ENCODE measurements at places on chromosomes 12 and 14.

GRCh38 chr14:91277546-91278382 lies 33.3 kb upstream of the GPR68 start:
- no peak overlapping the region for H3K4me3 ChIP-seq
- no peak overlapping the region for H3K27ac ChIP-seq
- DNase-seq: no peak
- no peaks in the 10 kb centered on the region for H3K4me1 ChIP-seq
- H3K27me3 ChIP-seq: no peaks in the 10 kb centered on the region

- H3K4me1 ChIP-seq: no peaks in the 10 kb centered on the region
- H3K4me3 ChIP-seq: no peak overlapping the region
- no peak for DNase-seq
- peak overlapping the region; percentile 39 for H3K27ac ChIP-seq
These were observed 23.4 kb downstream of the RNF10 start for GRCh38 chr12:120557589-120557988.

- H3K27me3 ChIP-seq: no peaks in the 10 kb centered on the region
- H3K4me1 ChIP-seq: peaks cover 49% of the 10 kb centered on the region
- H3K36me3 ChIP-seq: no peaks in the 10 kb centered on the region
- peak overlapping the region; percentile 79 for H3K27ac ChIP-seq
- DNase-seq: no peak
- H3K4me3 ChIP-seq: peak overlapping the region; percentile 92
These were observed 1.7 kb downstream of the NCOR2 start for GRCh38 chr12:124565656-124566160.

DNA sequence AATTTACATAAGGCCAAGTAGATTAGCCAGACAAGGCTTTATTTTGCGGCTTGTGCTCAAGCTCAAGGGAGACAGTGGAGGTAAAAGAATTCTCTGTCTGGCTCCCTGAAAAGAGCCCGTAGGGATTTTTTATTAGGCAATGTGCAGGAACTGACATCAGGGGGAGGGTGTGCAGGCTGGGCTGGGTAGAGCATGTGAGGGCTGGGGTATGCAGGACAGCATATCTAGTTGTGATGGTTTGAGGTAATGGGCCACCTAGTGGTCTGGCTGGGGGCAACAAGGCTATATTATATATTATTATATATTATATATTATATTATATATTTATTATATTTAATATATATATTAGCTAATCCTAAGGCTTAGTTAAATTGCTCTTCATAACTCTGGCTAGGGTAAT lies 102.1 kb downstream of the TMEM117 start:
- H3K27ac ChIP-seq: no peak overlapping the region
- DNase-seq: no peak
- no peaks in the 10 kb centered on the region for H3K27me3 ChIP-seq
- no peaks in the 10 kb centered on the region for H3K4me1 ChIP-seq

- H3K36me3 ChIP-seq: no peaks in the 10 kb centered on the region
- H3K27me3 ChIP-seq: peaks cover 69% of the 10 kb centered on the region
- DNase-seq: no peak
- peak overlapping the region; percentile 89 for H3K4me3 ChIP-seq
- peak overlapping the region; percentile 44 for H3K27ac ChIP-seq
- peaks cover 18% of the 10 kb centered on the region for H3K4me1 ChIP-seq
These were observed 2.4 kb downstream of the ADCY4 start for GRCh38 chr14:24332268-24332993.

- no peak for DNase-seq
- peaks cover 5% of the 10 kb centered on the region for H3K4me1 ChIP-seq
- H3K36me3 ChIP-seq: no peaks in the 10 kb centered on the region
- peaks cover under 1% of the 10 kb centered on the region for H3K27me3 ChIP-seq
These were observed 216.1 kb downstream of the NUAK1 start for GRCh38 chr12:105922670-105923102.

DNA sequence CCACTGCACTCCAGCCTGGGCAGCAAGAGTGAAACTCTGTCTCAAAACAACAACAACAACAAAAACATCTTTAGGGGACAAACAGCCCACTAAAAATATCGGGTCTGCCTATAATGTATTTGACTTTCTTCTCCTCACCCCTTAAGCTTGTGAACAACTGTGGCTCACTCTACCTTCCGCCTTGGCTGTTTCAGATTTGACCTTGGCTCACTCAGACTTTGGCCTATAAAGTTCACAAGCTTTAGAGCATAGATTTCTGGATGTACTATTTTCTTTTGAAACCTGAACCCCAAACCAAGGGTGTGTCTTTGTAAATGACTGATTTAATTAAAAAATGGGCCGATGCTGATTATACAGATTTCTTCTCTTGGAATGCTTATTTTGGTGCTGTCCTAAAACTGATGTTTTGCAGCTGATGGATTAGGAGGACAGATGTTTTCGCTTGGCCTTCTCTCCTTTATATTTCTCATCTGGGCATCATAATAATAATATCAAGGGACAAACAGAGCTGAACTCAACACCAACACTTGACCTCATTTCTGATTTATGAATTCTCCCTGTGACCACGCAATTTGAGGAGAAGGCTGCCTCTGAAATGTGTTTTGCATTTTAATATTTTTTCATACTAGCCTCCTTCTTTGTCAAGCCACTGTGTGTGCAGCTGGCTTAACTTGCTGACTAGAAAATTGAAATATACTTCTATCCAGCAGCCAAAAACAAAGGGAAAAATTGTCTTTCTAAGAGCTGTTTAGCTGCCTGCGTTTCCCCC lies 40.2 kb upstream of the RASSF3 start:
- no peak for DNase-seq
- H3K27me3 ChIP-seq: no peaks in the 10 kb centered on the region
- peaks cover 41% of the 10 kb centered on the region for H3K4me1 ChIP-seq

- H3K4me1 ChIP-seq: peaks cover 10% of the 10 kb centered on the region
- H3K4me3 ChIP-seq: no peak overlapping the region
- DNase-seq: no peak
- H3K27ac ChIP-seq: no peak overlapping the region
- peaks cover 40% of the 10 kb centered on the region for H3K36me3 ChIP-seq
- no peaks in the 10 kb centered on the region for H3K27me3 ChIP-seq
These were observed 4.8 kb downstream of the NOPCHAP1 start for GRCh38 chr12:104990950-104991349.

Measured in type B pancreatic cell (in vitro differentiated cells).